Hematopoietic multipotent progenitor cell (in vitro differentiated cells): ENCODE measurements at places on chromosomes 5 and 9.

GRCh38 chr5:172049226-172049796, 42.9 kb upstream of the FBXW11 start:
- peak; percentile 16 for DNase-seq

DNA sequence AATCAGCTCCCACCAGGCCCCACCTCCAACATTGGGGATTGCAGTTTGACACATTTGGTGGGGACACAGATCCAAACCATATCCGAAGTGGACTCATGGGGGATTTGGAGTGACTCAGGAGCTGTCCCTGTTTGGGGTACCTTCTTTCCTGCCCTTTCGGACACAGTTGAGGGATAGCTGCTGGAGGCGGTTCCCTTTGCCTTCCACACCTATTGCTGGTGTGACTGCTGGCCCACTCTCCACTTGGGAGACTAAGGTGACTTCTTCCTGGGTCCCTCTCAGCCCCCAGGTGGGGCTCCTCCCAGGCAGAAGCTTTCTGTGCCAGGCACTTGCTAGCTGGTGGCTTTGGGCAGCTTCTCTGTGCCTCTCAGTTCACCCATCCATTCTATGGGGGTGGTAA, 26.6 kb downstream of the LAMC3 start:
- DNase-seq = no peak

- no peak for DNase-seq
Observed at GRCh38 chr9:136642439-136642921, 20.2 kb upstream of the EGFL7 start.

DNA sequence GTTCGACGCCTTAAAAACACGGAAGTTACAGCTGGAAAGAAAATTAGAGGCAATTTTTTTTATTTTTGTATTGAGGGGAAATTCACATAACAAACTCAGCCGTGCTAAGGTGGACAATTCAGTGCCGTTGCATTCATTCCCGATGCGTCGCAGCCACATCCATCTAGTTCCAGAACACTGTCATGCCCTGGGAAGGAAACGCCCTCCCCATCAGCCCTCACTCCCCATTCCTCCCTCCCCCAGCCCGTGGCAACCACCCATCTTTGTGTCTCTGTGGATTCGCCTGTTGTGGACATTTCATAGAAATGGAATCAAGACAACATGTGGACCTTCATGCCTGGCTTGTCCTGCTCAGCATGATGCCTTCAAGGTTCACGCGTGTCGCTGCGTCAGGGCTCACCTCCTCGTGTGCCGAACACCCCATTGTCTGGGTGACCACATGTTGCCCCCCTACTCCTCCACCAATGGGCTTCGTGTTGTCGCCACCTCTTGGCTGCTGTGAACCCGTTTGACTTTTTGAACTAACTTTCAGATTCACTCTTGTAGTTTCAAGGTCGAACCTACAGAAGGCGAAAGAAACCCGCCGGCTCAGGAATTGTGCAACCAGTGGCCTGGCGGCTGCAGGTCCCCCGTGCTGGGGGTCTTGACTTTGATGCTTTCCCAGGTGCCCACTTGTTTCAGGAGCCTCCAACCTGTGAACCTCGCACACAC, 17.4 kb upstream of the CAMSAP1 start:
- DNase-seq = no peak

- no peak for DNase-seq
Observed at GRCh38 chr9:121788686-121789366, 137.4 kb downstream of the DAB2IP start.

DNA sequence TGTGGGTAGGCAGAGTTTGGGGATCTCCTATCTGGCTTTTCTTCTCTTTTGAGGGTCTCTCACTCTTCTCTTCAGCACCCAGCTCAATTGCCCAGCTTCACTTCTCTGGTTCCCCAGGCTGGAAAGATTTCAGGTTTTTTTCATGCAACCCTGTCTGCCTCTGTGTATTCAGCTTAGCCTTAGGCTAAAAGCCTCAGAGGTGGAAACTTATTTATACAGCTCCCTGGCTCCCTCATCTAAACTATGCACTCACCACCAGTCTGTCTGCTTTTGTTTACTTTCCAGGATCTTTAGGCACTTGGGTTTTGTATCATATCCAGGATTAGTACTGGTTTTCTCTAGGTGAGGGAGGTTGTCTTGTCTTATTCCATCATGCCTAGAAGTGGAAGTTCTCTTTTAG, 540.2 kb upstream of the TRPC7 start:
- no peak for DNase-seq

DNA sequence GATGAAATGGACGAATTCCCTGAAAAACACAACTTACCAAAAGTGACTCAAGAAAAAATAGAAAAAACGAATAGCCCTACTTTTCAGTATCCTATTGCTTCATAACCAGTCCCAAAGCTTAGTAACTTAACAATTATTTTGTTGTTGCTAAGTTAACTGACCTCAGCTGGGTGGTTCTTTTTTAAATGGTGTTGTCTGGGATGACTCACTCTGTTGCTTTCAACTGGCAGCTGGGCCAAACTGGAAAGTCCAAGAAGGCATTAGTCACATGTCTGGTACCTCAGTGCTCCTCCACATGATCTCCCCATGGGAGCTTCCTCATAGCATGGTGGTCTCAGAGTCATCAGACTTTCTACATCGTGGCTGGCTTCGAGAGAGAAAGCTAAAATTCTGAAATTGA, 47.8 kb upstream of the ADAMTS2 start:
- no peak for DNase-seq

DNA sequence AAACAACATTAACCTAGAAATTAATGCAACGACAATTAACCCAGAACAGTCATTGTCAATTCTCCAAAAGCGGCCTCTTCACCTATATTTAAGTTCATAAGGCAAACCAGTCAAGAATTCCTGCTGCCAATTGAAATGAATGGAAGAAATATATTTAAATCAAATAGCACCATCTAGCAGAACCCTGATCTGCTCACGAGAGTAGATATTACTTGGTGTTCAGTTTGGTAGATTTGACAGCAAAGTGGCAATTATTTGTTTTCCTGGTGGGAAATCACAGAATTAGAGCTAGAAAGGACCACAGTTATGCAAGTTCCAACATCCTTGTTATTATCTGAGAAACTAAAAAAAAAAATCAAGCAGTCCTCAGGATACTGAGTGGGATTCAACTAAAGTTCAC, 2.3 kb downstream of the SSBP2 start:
- no peak for DNase-seq
